ENCODE measurements at places on chromosomes 12 and 14.
A peak's percentile ranks its signal among the peaks of the same experiment; 100 is the strongest.

- no peak for DNase-seq
Observed at GRCh38 chr12:97545804-97546203, 83.2 kb downstream of the RMST start.

DNA sequence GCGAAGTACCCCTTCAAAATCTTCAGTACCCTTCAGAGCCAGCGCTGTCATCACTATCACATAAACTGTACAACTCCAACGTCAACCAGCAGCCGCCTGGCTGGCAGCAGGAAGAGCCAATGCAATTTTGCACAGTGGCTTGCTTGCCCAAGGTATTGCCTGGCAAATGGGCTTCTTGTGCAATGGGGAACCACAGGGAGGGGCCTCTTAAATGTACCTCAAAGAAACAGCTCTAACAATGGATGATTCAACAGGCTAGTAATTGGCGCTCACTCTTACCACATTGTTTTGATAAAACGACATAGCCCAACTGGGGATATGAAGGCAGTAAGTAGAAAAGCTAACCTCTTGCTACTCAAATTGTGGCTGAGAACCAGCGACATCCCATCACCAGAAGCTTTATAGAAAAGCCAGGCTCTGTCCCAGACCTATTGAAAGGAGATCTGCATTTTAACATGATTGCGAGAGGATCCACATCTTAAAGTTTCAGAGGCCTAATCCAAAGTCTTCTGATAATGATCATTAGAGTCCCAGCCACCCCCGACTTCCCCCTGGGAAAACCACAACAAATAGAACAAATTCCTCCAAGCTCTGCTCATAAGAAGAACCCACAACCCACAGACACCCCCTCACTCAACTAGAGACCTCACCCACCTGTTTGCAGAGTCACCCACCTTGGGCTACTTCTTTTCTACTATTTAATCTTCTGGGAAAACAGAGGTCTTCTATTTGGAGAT, 125.3 kb upstream of the HIF1A start:
- no peak for DNase-seq

GRCh38 chr12:66724616-66725015, 45.7 kb upstream of the GRIP1 start:
- no peak for DNase-seq

DNA sequence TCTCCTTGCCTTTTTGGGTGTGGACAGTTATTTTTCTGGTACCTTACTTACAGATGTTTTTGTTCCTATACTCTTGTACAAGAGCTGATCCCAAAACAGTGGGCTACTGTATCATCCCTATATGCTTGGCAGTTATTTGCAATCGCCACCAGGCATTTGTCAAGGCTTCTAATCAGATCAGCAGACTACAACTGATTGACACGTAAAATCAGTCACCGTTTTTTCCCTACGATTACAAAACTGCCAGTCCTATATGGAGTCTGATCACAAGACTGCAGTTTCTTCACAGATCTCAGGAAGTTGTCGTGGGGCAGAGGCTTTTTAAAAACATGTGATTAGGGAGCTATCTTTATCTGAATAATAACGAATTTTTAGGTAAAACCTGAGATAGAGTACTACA, 1.3 kb downstream of the LYSET start:
- no peak for DNase-seq

DNA sequence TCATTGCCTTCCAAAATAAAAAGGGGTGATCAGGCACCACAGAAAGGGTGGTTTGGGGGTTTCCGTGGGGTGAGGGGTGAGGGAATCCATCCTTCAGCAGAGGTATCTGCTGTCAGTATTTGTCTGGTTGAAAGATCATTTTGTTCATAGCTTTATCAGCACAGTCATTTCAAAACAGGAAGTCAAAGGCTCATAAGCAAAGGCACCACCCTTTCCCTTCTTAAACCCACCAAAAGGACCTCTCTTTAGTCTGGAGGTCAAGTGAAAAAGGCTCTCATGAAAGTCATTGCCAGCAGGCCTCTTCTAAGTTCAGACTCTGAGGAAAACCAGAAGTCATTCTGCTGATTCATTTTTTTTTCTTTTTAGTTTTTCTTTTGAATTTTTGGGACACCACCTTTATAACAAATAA, 6.2 kb downstream of the CHST11 start:
- DNase-seq: no peak

DNA sequence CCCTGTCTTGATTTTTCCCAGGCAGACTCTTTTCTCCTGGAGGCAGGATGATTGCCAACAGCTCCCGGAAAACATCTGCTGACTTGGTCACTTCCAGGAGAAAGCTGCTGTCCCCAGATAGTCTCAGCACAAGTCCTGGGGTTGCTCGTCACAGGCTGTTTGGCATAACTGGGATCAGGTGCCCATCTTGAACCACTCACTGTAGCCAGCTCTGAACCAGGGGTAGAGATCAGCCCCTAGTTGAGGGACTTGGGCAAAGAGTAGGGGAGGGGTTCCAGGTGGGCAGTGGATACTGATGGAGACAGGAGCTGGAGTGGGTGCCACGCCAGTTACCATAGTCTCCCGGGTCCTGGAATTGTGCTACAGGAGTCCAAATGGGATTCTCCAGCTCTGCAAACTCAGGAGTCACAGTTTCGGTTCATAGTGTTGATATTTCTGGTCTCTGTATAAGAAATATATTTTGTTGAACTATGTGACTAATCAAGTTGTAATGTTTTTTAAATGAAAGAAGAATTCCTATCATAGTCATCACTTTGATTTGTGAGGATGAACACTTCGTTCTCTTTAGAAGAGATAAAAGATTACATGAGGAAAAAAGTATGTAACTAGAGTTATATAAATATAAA, 1154.5 kb downstream of the AACS start:
- DNase-seq: no peak

GRCh38 chr14:90177539-90178189, 78.7 kb upstream of the PSMC1 start:
- DNase-seq: no peak

- peak; percentile 65 for DNase-seq
Observed at GRCh38 chr14:21723431-21724045, 49.9 kb upstream of the OR4E1 start.

- DNase-seq: no peak
Observed at GRCh38 chr12:39574785-39575497, 44.7 kb downstream of the ABCD2 start.

- peak; percentile 45 for DNase-seq
Observed at GRCh38 chr14:68794130-68794850, 1.4 kb upstream of the ZFP36L1 start.

GRCh38 chr14:24710403-24711112, 76.6 kb upstream of the GZMB start:
- peak; percentile 72 for DNase-seq

DNA sequence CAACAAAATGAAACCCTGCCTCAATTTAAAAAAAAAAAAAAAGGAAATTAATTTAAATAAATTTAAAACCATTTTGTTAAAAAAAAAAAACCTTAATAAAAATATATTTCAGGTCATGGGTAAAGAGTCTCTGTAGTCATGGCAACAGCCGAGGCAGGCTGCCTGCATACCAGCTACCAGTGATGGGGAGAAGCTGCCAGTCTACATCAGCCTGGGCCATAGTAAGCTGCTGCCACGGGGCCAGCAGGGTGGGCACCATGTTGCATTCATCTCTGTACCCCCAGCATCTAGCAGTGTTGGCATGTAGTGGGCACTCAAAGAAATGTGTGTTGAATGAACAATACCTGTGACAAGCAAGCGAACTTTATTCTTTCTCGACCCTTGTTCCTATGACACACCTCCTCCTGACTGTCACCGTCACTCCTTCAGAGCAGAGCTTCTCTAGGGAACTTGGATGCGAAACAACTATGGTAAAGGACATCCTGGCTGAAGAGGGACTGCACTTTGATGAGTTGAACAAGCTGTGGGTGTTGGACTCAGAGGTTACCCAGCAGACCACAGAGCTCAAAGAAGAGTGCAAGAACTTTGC, 7.3 kb upstream of the AP4S1 start:
- no peak for DNase-seq
